Caki2 (cell line): ENCODE measurements at places on chromosomes 6 and 20. TPM values are rescaled to one million over a fixed set of nuclear protein-coding genes. Genes with fewer than 3 reads are reported as not detected.

Gene SAPCD1
- 6.2 TPM in 1 of 2 replicates, not detected in the other for total RNA-seq

Gene ENPP4
- 2.3 TPM in 2 replicates for total RNA-seq

Gene MATN4
- 0.10 and 2.1 TPM in 2 replicates for total RNA-seq

Gene TAGAP
- total RNA-seq = not detected in 2 replicates

Gene TOP1
- total RNA-seq = 10.3 and 18.4 TPM in 2 replicates

Gene TREM1
- not detected in 2 replicates for total RNA-seq

Gene RAB32
- 129 and 163 TPM in 2 replicates for total RNA-seq
